ENCODE measurements at places on chromosomes 12 and 14. TPM values are rescaled to one million over a fixed set of nuclear protein-coding genes. Genes with fewer than 3 reads are reported as not detected.

GRCh38 chr14:35818346-35819115 is 7.6 kb upstream of the BRMS1L start:
- ATAC-seq: no peak

GRCh38 chr12:15979096-15980092 is 68.3 kb downstream of the DERA start:
- ATAC-seq: no peak

GRCh38 chr12:64782191-64782876 is 23.1 kb upstream of the GNS start:
- no peak for ATAC-seq

The AMHR2 gene
- total RNA-seq: 0.10 TPM
